SJSA1 (cell line): ENCODE measurements at places on chromosomes 1 and 21. TPM values are rescaled to one million over a fixed set of nuclear protein-coding genes. Genes with fewer than 3 reads are reported as not detected.

DNA sequence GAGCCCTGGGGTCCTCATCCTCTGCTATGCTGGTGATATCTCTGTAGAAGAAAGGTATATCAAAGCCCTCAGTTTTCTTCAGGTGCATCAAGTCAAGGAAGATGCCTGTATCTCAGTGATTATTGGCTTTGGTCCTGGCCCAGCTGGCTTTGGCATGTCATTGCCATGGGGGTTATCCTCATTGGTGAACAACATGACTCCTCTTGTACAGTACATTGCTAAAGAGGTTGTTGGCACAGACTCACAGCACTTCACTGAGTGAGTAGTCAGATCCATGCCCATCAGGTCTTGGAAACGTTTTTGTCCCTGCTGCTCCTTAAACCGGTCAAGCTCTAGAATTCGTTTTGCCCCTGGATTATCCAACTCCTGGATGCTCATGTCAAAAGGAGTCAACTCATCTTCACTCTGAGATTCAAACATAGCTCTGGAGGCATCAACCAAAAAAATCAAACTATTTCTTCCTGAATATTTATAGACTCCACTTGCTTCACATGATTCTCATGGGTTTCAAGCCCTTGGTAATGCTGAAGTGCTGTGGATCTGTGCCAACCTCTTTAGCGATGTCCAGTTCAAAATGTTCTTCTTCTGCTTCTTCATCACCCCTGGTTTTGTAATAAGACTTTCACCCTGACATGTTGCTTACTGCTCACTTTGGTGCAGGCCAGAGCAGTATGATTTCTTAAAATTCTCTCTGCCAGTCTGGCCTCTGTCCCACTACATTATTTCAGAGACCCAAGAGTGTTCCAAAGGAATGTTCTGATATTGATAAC, 43.0 kb upstream of the RAB3GAP2 start:
- no peak for DNase-seq
- H3K4me1 ChIP-seq, result no peaks in the 10 kb centered on the region
- H3K27ac ChIP-seq, result no peak overlapping the region
- H3K27me3 ChIP-seq, result no peaks in the 10 kb centered on the region
- H3K4me3 ChIP-seq, result no peak overlapping the region
- H3K36me3 ChIP-seq, result no peaks in the 10 kb centered on the region

- H3K27me3 ChIP-seq, result no peaks in the 10 kb centered on the region
- H3K4me1 ChIP-seq, result no peaks in the 10 kb centered on the region
- DNase-seq, result no peak
- H3K36me3 ChIP-seq, result peaks cover 17% of the 10 kb centered on the region
- H3K4me3 ChIP-seq, result no peak overlapping the region
These were observed 69.1 kb upstream of the TEKT2 start for GRCh38 chr1:36014722-36015220.

DNA sequence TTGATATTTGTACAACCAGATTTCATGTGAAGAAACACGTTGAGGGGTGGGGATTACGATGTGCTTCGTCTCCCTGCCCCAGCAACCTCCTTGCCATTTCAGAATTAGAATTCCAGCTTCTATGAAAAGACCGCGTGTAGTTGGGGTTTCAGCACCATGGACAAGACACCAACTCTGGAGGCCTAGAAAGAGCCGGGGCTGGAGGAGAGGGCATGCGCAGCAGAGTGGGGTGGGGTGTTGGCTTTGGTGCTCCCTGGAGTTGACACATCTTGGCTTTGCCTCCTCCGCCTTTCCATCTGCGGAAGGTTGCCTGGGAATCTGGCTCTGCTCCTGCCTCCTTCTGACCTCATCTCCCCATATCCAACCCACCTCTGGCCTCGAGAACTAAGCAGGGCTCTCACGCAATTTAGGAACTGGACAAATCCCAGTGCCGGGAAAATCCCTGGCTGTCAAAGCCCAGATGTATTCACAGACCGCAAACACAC, 11.8 kb downstream of the HTR6 start:
- H3K27ac ChIP-seq, result no peak overlapping the region
- H3K4me1 ChIP-seq, result no peaks in the 10 kb centered on the region
- H3K36me3 ChIP-seq, result no peaks in the 10 kb centered on the region
- DNase-seq, result no peak
- peaks cover 4% of the 10 kb centered on the region; the same call in 1 of the 2 replicates for H3K27me3 ChIP-seq
- H3K4me3 ChIP-seq, result no peak overlapping the region

DNA sequence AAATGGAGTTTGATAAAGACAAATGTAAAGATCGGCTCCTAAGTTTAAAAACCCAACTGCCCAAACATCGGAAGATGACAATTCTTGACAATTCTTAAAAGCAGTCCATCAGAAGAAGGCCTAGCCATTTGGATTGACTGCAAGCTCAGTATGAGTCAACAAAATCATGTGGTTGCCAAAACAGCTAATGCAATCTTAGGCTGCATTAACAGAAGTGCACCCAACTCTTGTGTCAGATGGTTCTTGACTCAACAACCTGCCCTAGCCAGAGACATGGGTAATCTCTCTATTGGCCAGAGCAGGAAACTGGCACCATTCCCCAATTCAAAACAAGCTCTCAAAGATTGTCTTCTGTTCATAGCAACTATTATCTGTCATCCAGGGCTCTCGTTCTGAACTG, 9.9 kb upstream of the NCF2 start:
- H3K4me1 ChIP-seq, result peaks cover 11% of the 10 kb centered on the region
- no peak overlapping the region for H3K27ac ChIP-seq
- 0 out of 2 replicates have a peak, but pooled peaks cover 5% of the 10 kb centered on the region for H3K27me3 ChIP-seq
- no peak for DNase-seq
- no peaks in the 10 kb centered on the region for H3K36me3 ChIP-seq

- DNase-seq, result no peak
- no peaks in the 10 kb centered on the region for H3K4me1 ChIP-seq
- peaks cover 5% of the 10 kb centered on the region; the same call in 1 of the 2 replicates for H3K27me3 ChIP-seq
- no peaks in the 10 kb centered on the region for H3K36me3 ChIP-seq
These were observed 153.0 kb upstream of the WNT4 start for GRCh38 chr1:22295856-22296255.

GRCh38 chr1:239982762-239983161, 108.9 kb upstream of the FMN2 start:
- no peaks in the 10 kb centered on the region for H3K27me3 ChIP-seq
- no peak overlapping the region for H3K27ac ChIP-seq
- H3K36me3 ChIP-seq, result no peaks in the 10 kb centered on the region
- no peak for DNase-seq
- H3K4me3 ChIP-seq, result no peak overlapping the region
- H3K4me1 ChIP-seq, result no peaks in the 10 kb centered on the region

GRCh38 chr1:55506740-55507577, 291.8 kb upstream of the USP24 start:
- H3K27me3 ChIP-seq, result no peaks in the 10 kb centered on the region
- DNase-seq, result peak; percentile 49
- H3K36me3 ChIP-seq, result no peaks in the 10 kb centered on the region
- peaks cover 36% of the 10 kb centered on the region for H3K4me1 ChIP-seq
- H3K4me3 ChIP-seq, result no peak overlapping the region

GRCh38 chr1:78340006-78340405, 150.8 kb upstream of the PTGFR start:
- H3K27me3 ChIP-seq, result no peaks in the 10 kb centered on the region
- H3K36me3 ChIP-seq, result no peaks in the 10 kb centered on the region
- peak overlapping the region; percentile 82 for H3K27ac ChIP-seq

DNA sequence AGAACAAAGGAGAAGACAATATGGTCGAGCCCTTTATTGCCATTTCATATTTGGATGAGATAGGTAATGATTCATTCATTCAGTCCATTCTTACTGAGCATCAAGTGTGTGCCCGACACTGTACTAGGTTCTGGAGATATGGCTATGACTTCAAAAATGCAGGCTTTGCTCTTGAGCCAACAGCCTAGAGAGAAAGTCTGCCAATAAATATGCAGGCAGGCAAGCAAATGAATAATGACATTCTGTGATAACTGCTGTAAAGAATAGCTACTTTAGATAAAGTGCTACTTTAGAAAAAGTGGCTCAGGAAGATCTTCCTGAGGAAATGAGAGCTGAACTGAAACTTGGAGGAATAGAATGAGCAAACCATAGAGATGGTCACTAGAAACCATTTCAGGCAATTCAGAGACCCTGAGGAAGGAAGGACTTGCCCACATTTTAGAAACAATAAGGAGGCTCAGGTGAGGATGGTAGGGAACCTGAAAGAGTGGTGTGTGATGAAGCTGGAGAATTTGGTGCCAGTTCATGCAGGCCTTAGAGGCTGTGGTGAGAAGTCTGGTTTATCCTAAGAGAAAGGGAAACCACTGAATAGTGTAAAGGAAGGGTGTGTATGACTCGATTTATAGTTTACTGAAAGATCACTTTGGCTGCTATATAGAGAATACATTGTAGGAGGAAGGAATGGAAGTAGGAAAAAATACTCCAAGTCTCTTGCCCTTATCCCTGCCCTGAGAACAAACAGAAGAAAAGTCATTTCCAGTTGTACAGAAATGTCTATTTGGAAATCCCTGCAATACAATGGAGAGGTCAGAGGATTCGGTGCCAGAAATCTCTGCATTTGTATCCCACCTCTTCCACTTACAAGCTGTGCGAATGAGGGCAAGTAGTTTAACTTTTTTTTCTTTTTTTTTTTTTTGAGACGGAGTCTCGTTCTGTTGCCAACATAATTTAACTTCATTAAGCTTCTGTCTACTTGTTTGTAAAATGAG, 167.9 kb downstream of the VPS13D start:
- H3K4me1 ChIP-seq, result no peaks in the 10 kb centered on the region
- no peaks in the 10 kb centered on the region for H3K27me3 ChIP-seq
- peaks cover 9% of the 10 kb centered on the region; the same call in 1 of the 2 replicates for H3K36me3 ChIP-seq

GRCh38 chr1:34231441-34231840, 54.7 kb downstream of the C1orf94 start:
- no peak for DNase-seq
- no peaks in the 10 kb centered on the region for H3K27me3 ChIP-seq
- no peaks in the 10 kb centered on the region for H3K4me1 ChIP-seq

Gene FCRL2
- total RNA-seq, result not detected in 2 replicates

Gene FMOD
- 0.66 and 0.87 TPM in 2 replicates for total RNA-seq

Gene CYYR1
- 12.7 and 22.3 TPM in 2 replicates for total RNA-seq
